ENCODE measurements at places on chromosomes 5 and 9.

DNA sequence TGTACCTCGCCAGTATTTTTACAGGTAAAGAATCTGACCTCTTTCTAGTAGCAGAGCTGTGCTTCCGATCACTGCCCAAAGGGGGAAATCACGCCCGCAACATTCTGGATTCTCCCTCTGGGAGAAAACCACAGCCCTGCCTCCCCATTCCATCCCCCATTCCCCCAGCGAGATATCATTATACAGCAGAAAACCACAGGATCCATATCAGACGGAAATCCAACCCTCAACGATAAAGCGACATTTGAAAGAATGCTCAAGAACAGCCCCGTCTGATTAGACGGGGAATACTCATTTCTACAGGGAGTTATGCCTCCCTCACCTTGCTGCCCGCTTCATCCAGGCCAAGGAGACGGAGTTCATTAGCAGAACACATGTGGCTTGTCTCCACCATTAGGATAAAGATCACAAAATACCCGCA is 172.8 kb downstream of the COL23A1 start:
- DNase-seq = no peak

GRCh38 chr9:3032898-3033297 is 189.0 kb upstream of the PUM3 start:
- no peak for DNase-seq

GRCh38 chr5:94031631-94032030 is 290.2 kb upstream of the POU5F2 start:
- DNase-seq = no peak

- DNase-seq = no peak
Measured at GRCh38 chr5:83665631-83666030, 55.0 kb downstream of the HAPLN1 start.

DNA sequence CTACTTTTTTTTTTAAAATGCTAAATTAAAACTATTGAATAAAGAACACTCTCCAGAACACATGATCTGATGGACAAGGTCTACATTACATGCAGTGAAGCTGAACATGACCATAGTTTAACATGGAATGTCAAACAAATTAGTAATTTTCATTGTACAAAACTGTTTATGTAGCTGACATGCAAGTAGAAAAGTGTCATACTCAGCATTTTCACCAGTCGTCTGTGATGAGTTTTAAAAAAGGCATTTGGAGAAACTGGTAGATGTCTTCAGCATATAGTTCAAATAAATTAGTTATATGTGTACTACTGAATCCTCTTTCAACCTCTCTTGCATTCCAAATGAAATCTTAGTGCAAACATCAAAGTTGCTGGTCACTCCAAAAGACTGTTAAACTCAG is 301.9 kb downstream of the FER start:
- no peak for DNase-seq

GRCh38 chr9:129402931-129403778 is 217.7 kb downstream of the C9orf50 start:
- DNase-seq = no peak

DNA sequence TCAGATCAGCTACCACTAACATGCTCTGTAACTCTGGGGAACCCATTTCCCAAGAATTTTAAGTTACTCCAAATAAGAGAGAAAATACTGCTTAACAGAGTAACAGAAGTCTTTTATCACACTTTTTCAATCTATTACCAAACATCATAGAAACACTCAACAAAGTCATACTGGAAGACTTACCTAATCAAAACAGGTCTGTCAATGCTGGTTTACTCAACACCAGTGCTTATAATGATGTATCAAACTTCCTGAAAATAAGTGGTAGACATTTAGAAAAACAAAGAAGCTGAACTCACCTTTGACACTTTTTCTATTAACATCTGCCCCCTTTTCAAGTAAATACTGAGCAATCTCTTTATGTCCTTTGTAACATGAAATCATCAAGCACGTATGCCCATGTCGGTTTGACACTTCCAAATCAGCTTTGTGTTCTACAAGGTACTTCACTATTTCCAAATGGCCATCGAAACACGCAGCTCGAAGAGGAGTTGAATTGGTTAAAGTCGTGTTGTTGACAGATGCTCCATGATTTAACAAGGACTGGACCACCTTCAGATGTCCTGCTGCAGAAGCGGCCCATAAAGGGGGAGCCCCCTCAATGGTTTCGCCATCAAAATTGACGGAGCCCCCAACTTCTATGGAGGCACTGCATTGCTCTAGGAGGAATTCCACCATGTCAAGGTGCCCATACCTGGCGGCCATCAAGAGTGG is 1.8 kb downstream of the FEM1C start:
- no peak for DNase-seq

GRCh38 chr9:128006332-128006996 is 25.7 kb upstream of the EEIG1 start:
- no peak for DNase-seq

DNA sequence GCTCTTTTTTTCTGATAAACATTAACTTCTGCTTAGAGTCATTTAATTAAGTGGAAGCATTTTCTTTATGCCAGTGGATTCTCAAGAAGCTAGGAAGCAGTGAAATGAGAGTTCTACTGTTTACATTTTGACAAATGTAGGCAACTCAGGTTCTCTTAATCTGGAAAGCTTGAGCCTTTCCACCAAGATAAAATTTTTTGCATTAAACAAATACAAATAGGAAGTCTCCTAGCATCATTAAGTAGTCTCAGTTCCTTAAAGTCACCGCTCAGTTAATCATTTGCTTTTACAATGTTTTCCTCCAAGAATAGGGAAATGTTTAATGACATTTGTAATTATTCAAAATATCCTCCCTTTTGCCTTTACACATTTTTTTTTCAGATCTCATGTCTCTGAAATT is 290.4 kb upstream of the PDE4D start:
- DNase-seq = no peak

DNA sequence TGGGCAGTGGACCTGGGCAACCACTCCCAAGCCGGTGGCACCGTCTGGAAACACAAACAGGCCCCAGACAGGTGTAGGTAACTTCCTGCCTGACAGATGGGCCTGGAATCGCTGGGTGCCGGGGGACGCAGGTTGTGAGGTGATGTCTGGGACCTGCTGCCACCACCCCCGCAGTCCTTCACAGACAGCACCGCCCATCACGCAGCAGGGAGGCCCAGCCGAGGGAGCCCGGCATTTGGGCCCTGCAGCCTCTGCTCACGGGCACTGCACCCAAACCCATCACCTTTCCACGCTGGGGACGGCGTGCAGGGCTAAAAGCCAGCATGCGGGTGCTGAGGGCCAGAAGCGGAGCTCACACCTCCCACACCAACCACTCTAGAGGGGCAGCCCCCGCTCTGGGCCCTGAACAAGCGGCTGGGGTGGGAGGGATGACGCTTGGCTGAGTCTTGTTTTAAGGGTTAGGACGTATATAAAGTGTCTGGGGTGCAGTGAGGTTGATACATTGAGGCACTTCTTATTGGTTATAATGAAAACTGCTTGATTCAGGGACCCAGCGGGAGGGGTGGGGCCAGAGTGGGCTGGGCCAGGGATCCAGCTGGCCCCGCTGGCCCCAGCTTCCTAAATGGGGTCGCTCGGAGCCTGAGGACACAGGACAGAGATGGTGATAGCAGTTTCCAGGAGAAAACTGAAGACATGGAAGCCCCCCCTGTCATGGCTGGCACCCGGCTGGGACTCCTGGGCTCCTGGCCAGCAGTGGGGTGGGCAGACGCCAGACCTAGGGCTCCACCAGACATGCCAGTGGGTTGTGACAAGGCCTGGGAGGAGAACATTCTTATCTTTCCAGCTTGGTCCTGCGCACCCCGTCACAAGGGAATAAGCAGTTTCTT is 11.3 kb downstream of the MYMK start:
- DNase-seq = peak; percentile 76

DNA sequence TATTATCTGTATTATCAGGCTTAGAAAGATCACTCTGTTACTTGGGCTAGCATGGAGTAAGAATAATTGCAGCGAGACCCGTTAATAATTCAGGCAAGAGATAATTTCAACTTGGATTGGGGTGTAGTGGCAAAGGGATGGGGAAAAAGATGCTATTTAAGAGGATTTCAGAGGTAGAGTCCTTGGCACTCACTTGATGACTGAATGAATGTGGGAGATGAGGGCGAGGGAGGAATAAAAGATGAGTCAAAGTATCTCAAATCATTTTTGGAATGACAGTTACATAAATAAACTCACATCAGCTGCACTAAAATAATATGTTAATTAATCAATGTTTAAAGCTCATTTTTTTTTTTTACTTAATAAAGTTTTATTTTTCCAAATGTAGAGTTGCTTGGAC is 4.5 kb upstream of the GPR21 start:
- DNase-seq = no peak

All from NCI-H2171 (cell line).